Stimulated activated CD8-positive, alpha-beta memory T cell treated with anti-CD3 and anti-CD28 coated beads, Interleukin-15, amount 100 ng/mL, for 4 hours (primary cell): ENCODE measurements at places on chromosomes 5 and 9.

GRCh38 chr5:83527221-83527620, 55.7 kb downstream of the VCAN start:
- DNase-seq: no peak

GRCh38 chr5:50886657-50887345, 220.4 kb downstream of the PARP8 start:
- no peak for DNase-seq

GRCh38 chr9:3290231-3290840, 235.5 kb downstream of the RFX3 start:
- no peak for DNase-seq

GRCh38 chr9:132903574-132904492, 25.1 kb downstream of the SPACA9 start:
- no peak for DNase-seq

DNA sequence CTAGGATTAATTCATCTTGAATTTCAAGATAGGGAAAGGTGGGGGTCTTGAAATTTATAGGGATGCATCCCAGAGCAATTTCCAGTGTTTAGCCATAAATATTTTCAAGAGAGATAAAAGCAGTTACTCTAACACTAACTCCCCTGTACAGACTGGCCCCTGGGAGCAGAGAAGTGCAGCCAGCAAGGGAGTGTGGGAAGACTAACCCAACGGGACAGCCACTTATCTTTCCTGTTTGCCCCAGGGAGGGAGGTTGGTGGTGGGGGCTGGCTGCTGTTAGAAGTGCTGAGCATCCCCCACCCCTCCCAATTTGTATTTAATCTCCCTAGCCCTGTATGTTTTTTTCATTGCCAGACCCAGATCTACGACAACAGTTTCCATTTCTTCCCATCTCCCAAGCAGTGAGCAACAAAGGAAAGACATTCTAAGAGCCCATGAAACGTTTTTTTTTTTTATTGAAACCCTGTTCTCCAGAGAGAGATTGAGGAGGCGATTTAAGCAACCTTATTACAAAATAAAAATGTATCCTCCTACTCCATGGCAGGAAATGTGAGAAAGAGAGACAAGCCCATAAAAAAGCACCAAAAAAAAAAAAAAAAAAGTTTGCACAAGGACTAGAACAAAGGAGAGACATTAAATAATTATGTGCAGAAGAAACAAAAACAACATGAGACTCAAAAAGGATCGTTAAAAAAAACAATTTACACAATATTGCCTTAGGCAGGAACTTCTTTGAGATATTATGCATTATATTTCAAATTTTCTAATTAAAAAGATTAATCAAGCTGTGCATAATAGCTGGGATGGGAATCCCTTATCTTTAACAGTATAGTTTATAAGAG, 343.4 kb downstream of the ARHGEF28 start:
- no peak for DNase-seq

- no peak for DNase-seq
These were observed 28.4 kb upstream of the CAST start for GRCh38 chr5:96633820-96634219.

- no peak for DNase-seq
These were observed 65.3 kb downstream of the MARCHF3 start for GRCh38 chr5:126965061-126965475.

GRCh38 chr9:92736563-92737215, 27.9 kb downstream of the BICD2 start:
- DNase-seq: no peak

- DNase-seq: no peak
These were observed 701 bp downstream of the PARP8 start for GRCh38 chr5:50667023-50667652.

DNA sequence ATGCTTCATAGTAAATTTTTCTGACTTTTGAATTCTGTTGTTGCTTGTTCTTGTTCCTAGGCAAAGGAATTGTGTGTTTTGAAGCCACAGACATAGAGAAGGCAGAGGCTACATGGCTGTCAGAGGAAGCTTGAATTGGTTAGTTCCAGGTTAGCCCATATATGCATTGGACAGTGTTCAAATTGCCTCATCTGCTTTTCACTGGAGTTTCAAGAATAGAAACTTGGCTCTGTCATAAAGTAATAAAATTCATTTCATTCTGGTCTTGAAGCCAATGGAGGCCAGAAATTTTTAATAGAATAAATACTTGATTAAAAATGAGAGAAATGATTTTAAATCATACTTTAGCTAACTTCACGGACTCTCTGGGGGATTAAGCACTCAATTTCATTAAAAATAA, 178.0 kb downstream of the YIPF5 start:
- no peak for DNase-seq

DNA sequence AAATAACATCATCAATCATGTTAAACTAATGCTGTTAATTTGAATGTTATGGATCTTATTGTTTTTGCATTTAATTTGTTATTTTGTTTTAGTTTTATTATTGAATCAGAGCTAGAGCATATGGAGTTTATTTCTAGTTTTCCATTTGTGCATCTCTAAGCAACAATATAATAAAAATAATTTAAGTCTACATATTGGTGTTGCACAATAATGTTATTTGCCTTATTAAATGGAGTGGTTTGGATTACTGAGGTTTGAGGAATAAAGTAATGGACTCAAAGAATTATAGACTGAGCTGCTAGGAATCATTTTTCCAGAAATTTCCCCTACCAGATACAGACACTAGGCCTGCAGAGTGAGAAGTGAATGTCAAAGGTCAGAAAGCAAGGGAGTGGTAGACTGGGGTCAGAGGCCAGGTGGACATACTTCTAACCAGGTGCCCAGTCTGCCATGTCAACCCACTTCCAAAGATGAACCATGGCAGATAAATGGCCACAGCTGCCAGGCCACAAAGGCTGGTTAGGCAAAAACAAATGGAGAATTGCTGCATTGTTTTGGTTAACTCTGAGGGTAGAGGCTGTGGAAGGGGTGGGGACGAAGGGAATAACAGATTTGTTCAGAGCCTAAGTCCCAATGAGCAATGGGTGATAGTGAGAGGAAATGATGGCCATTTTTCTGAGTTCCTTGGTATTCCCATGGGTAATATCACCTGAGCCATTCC, 113.1 kb downstream of the FBXL7 start:
- no peak for DNase-seq

DNA sequence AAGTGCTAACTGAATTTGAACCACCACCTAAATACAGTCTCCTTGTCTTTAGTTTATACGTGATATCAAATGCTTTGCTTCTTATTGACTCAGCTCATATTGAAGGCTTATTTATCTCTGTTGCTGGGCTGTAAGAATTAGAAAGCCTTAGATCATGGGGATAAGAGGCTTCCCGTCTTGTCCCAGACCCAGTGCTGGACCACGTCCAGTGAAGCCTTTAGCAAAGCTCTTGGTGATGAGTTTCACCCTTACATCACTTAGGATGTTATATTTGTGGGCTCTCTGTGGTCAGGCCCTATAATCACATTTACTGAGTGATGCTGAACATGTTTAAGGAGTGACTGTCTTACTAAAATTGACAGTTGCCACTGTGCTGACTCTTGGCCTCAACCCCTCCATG, 11.2 kb downstream of the FAM240B start:
- no peak for DNase-seq
